Cortex of kidney (tissue), 1 donor: ENCODE measurements at places on chromosomes 11 and 22.

GRCh38 chr11:62133328-62134065, 9.7 kb downstream of the INCENP start:
- no peak for DNase-seq

- DNase-seq: no peak
Observed at GRCh38 chr11:92707665-92708064, 261.8 kb upstream of the MTNR1B start.

DNA sequence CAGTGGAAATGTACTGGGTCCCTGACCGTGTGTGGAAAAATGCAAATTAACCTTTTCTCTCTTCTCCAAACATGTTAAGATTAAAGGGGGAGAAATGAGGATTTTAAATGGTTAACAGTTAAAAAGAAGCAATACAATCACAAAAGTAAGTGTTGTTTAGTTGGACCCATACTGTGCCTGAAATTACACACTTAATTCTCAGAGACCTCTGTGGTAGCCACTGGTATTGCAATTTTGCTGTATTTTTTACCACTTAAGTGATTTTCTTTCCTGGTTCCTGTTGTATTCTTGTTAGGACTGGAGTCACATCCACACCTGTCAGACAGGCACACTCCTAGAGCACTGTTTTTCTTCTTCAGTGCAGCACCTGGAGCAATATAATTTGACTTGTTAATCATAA, 179.6 kb upstream of the PDGFD start:
- no peak for DNase-seq

GRCh38 chr11:27699242-27699925, 871 bp downstream of the BDNF start:
- DNase-seq: no peak

DNA sequence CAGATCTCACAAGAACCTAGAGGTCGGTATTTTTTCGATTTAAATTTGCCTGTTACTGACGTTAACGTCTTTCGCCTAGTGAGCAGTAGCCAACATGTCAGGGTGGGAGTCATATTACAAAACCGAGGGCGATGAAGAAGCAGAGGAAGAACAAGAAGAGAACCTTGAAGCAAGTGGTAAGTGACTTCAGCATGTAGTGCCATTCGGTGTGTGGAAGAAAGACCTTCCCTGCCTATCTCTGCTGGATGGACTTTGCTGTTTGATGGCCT, 750 bp downstream of the XRCC6 start:
- no peak for DNase-seq

DNA sequence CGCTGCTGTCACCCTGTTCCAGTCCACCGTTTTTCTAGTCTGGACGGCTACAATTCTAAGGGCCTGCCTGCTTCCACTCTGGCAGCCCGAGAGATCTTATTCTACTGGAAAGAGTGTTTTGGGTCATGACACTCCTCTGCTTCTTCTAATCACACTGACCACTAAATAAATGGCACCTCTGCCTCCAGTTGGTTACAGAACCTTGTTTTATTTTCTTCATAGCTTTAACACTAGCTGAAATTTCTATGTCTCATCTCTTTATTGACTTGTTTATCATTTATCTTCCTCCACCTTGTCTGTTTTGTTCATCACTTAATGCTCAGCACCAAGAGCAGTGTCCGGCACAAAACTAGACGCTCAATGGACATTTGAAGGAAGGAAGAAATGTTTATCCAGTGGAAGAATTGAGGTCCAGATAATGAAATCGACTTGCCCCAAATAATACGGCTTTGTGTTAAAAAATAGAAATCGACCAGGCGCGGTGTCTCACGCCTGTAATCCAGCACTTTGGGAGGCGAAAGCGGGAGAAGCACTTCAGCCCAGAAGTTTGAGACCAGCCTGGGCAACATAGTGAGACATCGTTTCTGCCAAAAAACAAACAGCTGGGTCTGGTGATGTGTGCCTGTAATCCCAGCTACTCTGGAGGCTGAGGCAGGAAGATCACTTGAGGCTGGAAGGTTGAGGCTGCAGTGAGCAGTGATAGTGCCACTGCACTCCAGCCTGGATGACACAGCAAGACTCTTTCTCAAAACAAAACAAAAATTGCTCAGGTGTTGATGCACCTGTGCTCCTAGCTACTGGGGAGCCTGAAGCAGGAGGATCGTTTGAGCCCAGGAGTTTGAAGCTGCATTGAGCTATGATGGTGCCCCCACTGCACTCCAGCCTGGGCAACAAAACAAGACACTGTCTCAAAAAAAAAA, 693 bp upstream of the PRR14L start:
- DNase-seq: no peak

GRCh38 chr11:41459465-41460401, at the start of gene LRRC4C:
Gene LRRC4C (minus strand): TSS chr11:41459652.
- no peak for DNase-seq

DNA sequence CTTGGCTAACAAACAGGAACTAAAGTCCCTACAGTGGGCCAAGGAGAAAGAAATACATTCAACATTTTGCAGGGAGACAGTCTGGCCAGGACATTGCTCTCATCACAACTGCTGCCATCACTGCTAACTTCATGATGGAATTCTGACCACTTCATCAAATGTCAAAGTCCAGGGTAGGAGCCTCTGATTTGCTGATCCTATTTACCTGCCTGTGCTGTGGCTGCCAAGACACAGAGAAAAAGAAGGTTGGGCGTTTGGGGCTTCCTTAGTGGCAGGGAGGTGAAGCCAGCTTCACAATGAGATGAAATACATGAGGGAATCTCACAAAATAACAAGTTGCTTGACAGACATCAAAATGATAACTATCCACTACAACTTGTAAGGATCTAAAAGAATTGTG, 343.9 kb upstream of the CADM1 start:
- DNase-seq: no peak

GRCh38 chr22:27877501-27877900, 41.6 kb downstream of the PITPNB start:
- DNase-seq: no peak

GRCh38 chr22:27757928-27758525, 43.5 kb downstream of the MN1 start:
- DNase-seq: no peak

DNA sequence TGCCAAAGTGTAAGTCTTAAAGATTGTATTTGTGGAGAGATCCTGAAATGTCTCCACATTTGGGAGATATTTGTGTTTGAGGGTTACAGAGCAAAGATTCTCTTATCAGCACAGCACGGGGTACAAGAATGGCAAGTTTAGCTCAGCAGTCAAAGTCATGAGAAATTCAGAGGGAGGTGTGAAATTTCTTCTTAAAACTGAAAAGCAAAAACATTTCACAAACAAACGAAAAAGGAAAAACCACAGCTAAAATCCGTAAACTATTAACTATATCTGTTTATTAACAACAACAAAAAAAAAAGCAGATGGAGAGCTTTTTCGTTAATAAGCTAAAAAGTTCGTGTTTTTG, 40.9 kb upstream of the ETS1 start:
- DNase-seq: no peak

GRCh38 chr11:2708757-2709281, 9.0 kb upstream of the KCNQ1OT1 start:
- DNase-seq: no peak

GRCh38 chr22:40128989-40129388, 48.7 kb upstream of the TNRC6B start:
- DNase-seq: no peak

DNA sequence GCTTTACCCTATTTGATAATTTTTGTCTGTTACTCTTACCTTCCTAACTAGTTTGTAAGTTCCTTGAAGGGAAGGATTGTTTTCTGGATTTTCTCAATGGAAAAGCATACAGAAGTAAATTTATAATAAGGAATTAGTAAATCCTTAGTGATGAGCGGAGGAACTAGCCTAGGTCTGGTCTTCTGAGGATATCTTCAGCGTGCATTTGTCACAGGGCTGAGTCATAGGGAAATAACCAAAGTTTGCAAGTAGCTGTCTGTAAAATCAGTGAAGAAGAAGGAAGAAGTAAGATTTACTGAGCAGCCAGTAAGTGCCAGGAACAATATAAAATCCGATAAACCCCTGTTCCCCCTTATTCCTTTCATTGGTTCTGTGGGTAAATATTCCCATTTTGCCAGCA, 162.7 kb upstream of the SORL1-AS1 start:
- DNase-seq: no peak

- DNase-seq: no peak
Observed at GRCh38 chr11:76615950-76616349, 54.6 kb downstream of the LRRC32 start.

- DNase-seq: no peak
Observed at GRCh38 chr11:12050470-12051286, 42.3 kb upstream of the DKK3 start.

GRCh38 chr11:108027057-108027456, 18.4 kb downstream of the CUL5 start:
- no peak for DNase-seq

GRCh38 chr22:35480627-35481550, 59.7 kb upstream of the RASD2 start:
- DNase-seq: no peak

DNA sequence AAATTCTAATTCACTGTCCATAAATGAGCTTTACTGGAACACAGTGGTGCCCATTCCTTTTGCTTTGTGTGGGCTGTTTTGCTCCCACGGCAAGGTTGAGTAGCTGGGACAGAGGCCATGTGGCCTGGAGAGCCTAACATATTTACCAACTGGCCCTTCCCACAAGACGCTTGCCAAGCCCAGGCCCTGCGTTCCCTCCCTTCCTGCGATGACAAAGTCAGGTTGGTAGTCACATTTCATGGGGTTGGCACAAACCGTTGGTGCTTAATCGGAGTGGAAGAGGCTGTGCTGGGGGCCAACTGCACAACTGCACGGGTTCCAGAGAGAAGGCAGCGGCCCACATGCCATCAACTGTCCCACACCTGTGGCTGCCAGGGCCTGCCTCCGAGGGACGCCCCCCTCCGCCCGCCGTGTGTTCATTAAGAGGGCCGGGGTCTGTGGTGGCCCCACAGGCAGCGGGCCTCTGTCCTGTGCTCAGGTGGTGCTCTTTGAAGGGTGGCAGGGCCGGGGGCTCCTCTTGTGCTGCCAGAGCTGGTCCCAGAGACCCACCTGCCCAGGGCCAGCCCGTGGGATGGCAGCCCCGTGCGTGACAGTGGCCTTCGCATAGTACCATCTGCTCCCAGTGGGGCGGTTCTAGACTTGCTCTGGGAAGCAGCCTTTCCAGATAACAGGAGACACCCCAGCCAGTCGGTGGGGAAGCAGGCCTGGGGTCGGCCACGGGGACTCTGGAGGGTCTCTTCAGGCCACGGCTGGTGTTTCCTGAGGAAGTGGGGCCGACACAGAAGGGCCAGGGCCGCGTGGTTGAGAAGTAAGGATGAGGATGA, 81.5 kb upstream of the CLDN5 start:
- DNase-seq: no peak

GRCh38 chr11:34178209-34178821, 72.9 kb downstream of the NAT10 start:
- DNase-seq: no peak

DNA sequence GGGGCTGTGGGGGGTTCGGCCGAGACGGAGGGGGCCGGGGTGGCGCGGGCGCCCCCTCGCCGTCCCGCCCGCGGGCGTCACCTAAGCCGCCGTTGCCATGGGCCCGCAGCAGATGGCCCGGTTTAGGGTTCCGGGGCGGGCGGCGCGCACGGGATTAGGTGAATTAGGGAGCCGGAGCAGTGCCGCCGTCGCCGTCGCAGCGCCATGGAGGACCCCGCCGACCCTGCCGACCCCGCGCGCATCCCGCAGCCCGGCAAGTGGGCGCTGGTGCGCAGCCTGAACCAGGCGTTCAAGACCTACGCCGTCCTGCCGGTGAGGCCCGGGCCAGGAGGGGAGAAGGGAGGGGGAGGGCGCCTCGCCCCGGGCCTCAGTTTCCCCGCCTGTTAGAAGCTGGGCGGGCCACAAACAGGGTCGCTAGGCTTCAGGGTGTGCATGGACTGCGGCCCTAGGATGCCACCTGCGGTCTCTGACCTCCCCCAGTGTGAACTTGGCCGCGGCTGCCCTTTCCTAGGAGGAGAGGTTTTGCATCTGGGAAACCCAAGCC, 10.1 kb downstream of the MYO7A start:
- DNase-seq: no peak

DNA sequence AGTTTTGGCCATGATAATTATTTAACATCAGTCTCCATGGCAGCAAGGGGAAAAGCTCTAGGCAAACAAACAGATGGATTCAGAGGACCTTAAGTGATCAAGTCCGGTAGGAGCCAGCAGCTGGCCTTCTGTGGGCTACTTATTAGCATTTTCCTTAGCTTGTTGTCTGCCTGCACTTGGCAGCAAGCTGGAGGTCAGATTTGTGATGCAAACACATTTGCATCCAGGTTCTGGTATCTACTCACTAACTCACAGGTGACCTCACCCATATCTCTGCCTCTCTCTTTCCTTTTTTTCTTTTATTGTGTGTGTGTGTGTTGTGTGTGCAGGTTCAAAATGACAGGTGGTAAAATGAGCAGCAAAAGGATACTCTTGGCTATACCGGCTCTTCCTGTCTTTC, 32.3 kb downstream of the ARHGAP42 start:
- DNase-seq: no peak

- DNase-seq: no peak
Observed at GRCh38 chr22:44291674-44292360, 20.9 kb downstream of the SHISAL1 start.

- DNase-seq: no peak
Observed at GRCh38 chr11:128809128-128809527, 58.0 kb downstream of the KCNJ1 start.

GRCh38 chr11:103806130-103806895, 230.1 kb upstream of the DDI1 start:
- DNase-seq: no peak

DNA sequence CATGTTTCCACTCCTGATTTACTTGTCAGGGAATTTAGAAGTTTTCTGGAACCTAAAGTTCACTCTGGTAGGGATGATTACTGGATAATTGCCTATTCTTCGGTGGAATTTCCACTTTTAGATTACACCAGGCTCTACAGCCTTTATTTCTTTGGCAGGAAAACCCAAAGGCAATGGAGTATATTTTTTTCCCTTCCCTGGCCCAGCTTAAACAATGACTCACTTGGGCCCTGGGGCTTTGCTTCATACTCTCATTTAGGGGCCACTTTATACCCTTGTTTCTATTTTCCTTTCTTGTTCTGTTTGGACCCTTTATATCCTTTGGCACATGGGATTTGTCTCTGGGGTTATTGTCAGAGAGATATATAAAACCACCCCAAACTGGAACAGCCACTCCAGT, 114.7 kb downstream of the CSTPP1 start:
- DNase-seq: no peak

GRCh38 chr11:95444309-95445241, 213.6 kb upstream of the SESN3 start:
- no peak for DNase-seq

GRCh38 chr11:133503776-133504175, 28.5 kb downstream of the OPCML start:
- no peak for DNase-seq

- no peak for DNase-seq
Observed at GRCh38 chr22:49422701-49423100, 405.0 kb downstream of the BRD1 start.

GRCh38 chr11:79439410-79439885, 1.4 kb downstream of the TENM4 start:
- no peak for DNase-seq
